ENCODE measurements at places on chromosomes 6 and 20. TPM values are rescaled to one million over a fixed set of nuclear protein-coding genes. Genes with fewer than 3 reads are reported as not detected.

ZNFX1 gene
- 23.5 TPM for total RNA-seq

SYS1 gene
- total RNA-seq: 28.6 TPM

BPIFB1 gene
- total RNA-seq: not detected

C20orf141 gene
- total RNA-seq: not detected

RPS21 gene
- 2,471 TPM for total RNA-seq

DEFB132 gene
- total RNA-seq: not detected

FRS3 gene
- 3.0 TPM for total RNA-seq

BRPF3 gene
- total RNA-seq: 10.6 TPM

GATA5 gene
- 0.45 TPM for total RNA-seq

OLIG3 gene
- total RNA-seq: not detected

SLC22A7 gene
- not detected for total RNA-seq

SLC16A10 gene
- 0.60 TPM for total RNA-seq

JAG1 gene
- 49.0 TPM for total RNA-seq

WFDC11 gene
- total RNA-seq: not detected

DEFB124 gene
- total RNA-seq: 0.32 TPM

ATG5 gene
- total RNA-seq: 21.2 TPM

CST2 gene
- 1.6 TPM for total RNA-seq

TP53TG5 gene
- total RNA-seq: not detected

FAM210B gene
- 13.1 TPM for total RNA-seq

RHAG gene
- total RNA-seq: not detected

SRMS gene
- total RNA-seq: 0.14 TPM

ASIP gene
- total RNA-seq: not detected

TSPO2 gene
- not detected for total RNA-seq

SLC22A16 gene
- not detected for total RNA-seq

ZBTB46 gene
- total RNA-seq: 0.82 TPM

OTOR gene
- not detected for total RNA-seq

OR2B3 gene
- total RNA-seq: not detected

PDYN gene
- total RNA-seq: not detected

TFAP2D gene
- not detected for total RNA-seq

SESN1 gene
- total RNA-seq: 11.3 TPM

VSX1 gene
- total RNA-seq: 1.3 TPM

PRICKLE4 gene
- total RNA-seq: 0.63 TPM

CST4 gene
- not detected for total RNA-seq

ULBP2 gene
- total RNA-seq: 4.1 TPM

THBD gene
- 110 TPM for total RNA-seq

CALHM4 gene
- total RNA-seq: not detected

MUCL3 gene
- total RNA-seq: 0.15 TPM

BHLHE23 gene
- total RNA-seq: not detected

PI16 gene
- not detected for total RNA-seq

ABHD16B gene
- not detected for total RNA-seq

SPDEF gene
- 2.5 TPM for total RNA-seq

WFDC10B gene
- total RNA-seq: not detected

DNPH1 gene
- total RNA-seq: 87.3 TPM

BPIFB3 gene
- total RNA-seq: not detected

CRISP3 gene
- total RNA-seq: not detected

BTN1A1 gene
- not detected for total RNA-seq

SYNJ2 gene
- 45.9 TPM for total RNA-seq

RPL7L1 gene
- 71.6 TPM for total RNA-seq

STMND1 gene
- total RNA-seq: not detected

CRISP2 gene
- total RNA-seq: not detected

CLPSL1 gene
- not detected for total RNA-seq

ZC2HC1B gene
- total RNA-seq: not detected

TGM3 gene
- total RNA-seq: 0.12 TPM

SLC32A1 gene
- not detected for total RNA-seq

CST1 gene
- 1.1 TPM for total RNA-seq

EPB41L1 gene
- 60.7 TPM for total RNA-seq

PPP1R3G gene
- total RNA-seq: 2.0 TPM

WFDC2 gene
- total RNA-seq: not detected

UNC5CL gene
- 0.46 TPM for total RNA-seq
